ENCODE measurements at places on chromosomes 13 and 19.
A peak's percentile ranks its signal among the peaks of the same experiment; 100 is the strongest.

- DNase-seq, result no peak
Measured at GRCh38 chr19:35751839-35752745, 3.7 kb downstream of the LIN37 start.

- peak; percentile 27 for DNase-seq
Measured at GRCh38 chr13:98451676-98452470, 125.0 kb downstream of the STK24 start.

GRCh38 chr19:31054430-31054829 lies 294.8 kb downstream of the TSHZ3 start:
- DNase-seq, result peak; percentile 75

DNA sequence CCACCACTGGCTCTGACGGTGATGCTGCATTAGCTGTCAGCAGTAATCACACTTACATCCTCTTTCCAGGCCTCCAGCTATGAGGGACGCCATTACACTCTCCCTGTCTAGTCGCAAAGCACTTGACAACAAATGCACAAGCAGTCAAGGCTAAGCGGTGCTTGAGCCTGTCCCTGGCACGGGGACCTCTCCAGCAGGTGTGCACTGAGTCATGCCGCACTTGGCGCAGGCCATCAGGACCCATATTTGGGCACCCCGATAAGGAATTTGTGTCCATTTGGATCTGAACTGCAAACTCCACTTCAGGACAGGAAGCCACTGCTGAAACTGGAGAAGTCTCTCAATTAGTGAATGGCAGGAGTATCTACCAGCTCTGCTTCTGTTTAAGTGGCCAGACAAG lies 301.9 kb upstream of the OBI1 start:
- DNase-seq, result no peak

All from fibroblast of pulmonary artery (primary cell).